ENCODE measurements at places on chromosomes 4 and X.

DNA sequence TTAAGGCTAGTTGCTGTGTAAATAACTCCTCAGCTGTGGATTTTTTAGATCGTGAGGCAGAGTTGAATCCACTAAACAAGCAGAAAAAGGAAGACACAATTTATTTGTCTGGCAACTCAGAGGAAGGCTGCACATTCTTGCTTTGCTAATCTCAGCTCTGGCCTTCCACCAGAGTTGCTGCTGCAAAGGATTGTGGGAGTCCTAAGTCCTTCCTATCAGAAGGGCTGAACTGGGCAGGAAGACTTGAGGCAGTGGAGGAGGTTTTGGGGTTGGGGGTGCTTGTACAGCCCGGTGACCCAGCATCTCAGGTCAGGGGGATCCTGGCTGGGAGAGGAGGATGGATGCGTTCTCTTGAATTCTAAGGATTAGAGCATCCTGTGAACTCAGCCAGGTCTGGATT lies 11.0 kb upstream of the VSIG1 start:
- DNase-seq: no peak

DNA sequence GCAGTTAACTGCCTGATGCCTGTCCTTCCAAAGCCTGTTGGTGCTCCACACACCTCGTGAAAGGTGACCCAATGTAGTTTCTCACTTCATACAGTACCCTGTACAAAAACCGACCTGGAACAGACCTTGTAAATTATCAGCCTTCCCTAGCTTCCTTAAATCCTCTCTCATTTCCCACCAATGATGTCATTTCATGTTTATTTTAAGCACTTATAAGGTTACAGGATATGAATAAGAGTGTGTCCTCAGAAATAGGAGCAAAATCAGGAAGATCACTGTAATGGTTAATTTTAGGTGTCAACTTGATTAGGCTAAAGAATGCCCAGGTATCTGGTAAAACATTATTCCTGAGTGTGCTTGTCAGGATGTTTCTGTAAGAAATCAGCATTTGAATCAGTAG lies 44.7 kb downstream of the TMEM150C start:
- DNase-seq: peak; percentile 55

- no peak for DNase-seq
Observed at GRCh38 chr4:53959343-53960120, 104.9 kb downstream of the CHIC2 start.

- DNase-seq: no peak
Observed at GRCh38 chr4:40940317-40940741, 190.6 kb downstream of the NSUN7 start.

- no peak for DNase-seq
Observed at GRCh38 chrX:3653111-3653510, 60.3 kb downstream of the PRKX start.

DNA sequence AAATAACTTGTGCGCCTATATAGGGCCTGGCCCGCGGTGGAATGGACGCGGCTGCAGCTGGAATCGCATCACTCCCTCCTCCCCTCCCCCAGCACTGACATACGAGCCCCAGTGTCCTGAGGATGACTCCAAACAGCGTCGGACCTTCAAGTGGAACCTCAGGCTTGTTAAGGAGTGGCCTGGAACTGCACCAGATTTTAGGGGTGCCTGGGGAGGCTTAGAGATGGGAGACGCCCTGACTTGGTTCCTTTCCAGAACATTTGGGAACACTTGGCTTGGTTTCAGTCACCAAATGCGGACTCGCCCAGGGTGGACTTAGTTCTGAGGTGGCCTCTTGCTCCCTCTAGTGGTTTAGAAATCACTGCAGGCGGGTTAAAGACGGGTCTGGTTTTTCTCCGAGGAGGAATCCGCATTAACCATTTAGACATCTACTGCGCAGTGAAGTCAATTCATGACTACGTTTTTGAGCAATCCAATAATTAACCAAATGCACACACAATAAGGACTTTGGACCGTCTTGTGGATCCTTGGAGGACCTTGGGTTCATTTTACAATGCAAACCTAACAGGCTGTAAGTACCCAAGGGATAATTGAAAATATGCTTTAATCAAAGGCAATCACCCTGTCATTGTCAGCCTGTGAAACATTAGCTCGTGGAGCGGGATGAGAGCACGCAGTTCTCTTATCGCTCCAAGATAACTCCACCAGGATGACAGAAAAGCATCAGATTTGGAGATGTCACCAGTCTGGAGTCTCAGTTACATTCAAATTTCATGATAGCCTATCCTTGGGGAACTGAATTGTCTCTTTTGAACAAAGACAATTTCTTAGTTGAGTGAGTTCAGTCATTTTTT lies 11.2 kb upstream of the PDGFRA start:
- DNase-seq: peak; percentile 71

- DNase-seq: no peak
Observed at GRCh38 chrX:24777660-24778059, 83.9 kb downstream of the POLA1 start.

GRCh38 chr4:182937268-182938204 lies 20.4 kb upstream of the DCTD start:
- no peak for DNase-seq

- DNase-seq: no peak
Observed at GRCh38 chr4:122796801-122797404, 29.7 kb upstream of the FGF2 start.

GRCh38 chrX:13305108-13305507 lies 14.7 kb downstream of the ATXN3L start:
- DNase-seq: no peak

- peak; percentile 72 for DNase-seq
Observed at GRCh38 chrX:129925305-129926092, 19.5 kb downstream of the UTP14A start.

- DNase-seq: no peak
Observed at GRCh38 chr4:6516762-6517161, 44.3 kb upstream of the PPP2R2C start.

- DNase-seq: peak; percentile 40
Observed at GRCh38 chrX:133590703-133591505, 175.6 kb upstream of the GPC4 start.

DNA sequence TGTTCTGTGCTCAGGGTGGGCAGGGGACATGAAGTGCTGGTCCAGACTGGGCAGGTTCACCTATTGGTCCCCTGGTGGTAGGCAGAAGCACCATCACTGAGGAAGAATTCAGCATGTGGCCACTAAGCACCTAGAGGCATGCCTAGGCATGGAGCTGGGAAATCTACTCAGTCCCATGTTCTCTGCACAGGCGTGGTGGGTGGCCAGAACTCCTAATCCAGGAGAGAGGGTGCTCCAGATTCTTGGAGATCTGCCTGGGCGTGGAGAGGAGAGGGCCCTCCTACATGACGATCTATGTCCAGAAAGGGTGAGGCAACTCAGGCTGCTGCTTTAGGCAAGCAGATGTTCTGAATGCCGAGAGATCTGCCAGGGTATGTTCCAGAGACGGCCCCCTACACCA lies 44.6 kb upstream of the MAGEC2 start:
- no peak for DNase-seq

DNA sequence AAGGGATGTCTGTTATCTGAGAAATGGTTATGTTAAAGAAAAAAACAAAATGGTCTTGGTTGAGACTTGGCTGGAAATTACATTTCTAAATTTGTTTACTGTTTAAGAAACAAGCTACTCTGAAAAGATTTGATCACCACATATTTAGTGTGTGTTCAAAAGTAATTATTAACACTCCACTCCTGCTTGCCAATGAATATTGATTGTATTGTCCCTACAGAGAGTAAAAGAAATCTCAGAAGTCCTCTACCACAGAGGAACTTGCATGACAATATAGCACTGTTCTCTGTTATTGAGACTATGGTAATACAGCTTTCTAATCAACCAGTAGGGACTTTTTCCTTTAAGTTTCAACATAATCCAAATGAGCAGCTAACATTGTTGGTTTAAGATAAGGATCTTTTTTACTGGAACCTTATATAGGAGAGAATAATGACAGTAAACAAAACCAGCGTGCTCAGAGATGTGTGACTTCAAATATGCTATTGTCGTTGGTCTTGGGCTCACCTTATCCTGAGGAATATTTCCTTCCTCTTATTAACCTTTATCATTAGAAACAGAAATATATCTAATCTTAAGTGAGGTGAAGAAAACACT lies 47.6 kb downstream of the CXCL13 start:
- no peak for DNase-seq

GRCh38 chr4:42150653-42151567 lies 1.5 kb downstream of the BEND4 start:
- no peak for DNase-seq

GRCh38 chr4:146495269-146495668 lies 26.5 kb downstream of the SLC10A7 start:
- DNase-seq: peak; percentile 42

DNA sequence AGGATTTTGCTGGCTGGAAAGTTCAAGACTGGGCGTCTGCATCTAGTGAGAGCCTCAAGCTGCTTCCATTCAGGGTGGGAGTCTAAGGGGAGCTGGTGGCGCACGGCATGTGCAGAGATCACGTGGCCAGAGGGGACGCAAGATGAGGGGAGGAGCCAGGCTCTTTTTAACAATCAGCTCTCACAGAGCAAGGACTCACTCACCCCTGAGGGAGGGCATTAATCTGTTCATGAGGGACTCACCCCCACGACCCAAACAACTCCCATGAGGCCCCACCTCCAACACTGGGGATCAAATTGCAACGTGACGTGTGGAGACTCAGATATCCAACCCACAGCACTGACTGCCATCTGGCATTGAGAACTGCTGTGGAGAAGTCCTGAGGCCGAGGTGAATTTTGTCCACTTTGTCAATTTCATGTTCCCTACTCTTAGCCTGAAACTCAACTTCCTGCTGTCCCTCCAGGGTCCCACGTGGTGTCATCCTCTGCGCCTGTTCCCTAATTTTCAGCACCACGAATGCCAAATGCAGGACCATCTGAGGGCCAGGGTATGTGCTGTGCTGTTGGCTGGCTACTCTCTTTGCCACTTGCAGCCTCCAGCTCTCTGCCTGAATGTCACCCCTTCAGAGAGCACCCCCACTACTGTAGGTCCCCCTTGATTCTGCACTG lies 5.6 kb downstream of the ZFP92 start:
- no peak for DNase-seq

DNA sequence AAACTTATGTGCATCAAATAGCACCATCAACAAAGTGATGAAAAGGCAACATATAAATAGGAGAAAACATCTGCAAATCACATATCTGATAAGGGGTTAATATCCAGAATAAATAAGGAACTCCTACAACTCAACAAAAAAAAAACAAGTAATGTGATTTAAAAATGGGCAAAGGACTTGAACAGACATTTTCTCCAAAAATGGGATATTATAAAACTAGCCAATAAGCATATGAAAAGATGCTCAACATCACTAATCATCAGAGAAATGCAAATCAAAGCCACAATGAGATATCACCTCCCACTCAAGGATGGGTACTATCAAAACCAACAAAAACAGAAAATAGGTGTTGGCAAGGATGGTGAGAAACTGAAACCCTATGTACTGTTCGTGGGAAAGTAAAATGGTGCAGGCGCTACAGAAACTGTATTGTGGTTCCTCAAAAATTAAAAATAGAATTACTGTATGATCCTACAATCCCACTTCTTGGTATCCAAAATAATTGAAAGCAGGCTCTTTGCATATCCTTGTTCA lies 2.4 kb downstream of the DNAJB14 start:
- DNase-seq: no peak

- no peak for DNase-seq
Observed at GRCh38 chrX:44952329-44953027, 79.5 kb downstream of the KDM6A start.

DNA sequence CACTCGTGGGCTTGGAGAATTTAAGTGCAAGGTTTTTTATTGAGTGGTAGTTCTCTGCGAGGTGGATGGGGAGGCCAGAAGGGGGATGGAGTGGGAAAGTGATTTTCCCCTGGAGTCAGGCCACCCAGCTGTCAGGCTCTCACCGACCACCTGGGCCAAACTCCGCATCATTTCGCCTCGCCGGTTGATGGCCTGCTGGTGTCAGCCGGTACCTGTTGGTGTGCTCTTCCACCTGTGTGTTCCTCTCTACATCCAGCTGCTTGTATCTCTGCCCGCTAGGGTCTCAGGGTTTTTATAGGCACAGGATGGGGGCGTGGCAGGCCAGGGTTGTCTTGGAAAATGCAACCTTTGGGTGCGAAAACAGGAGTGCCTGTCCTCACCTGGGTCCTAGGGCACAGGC lies 200.9 kb downstream of the DACH2 start:
- no peak for DNase-seq

GRCh38 chr4:136112116-136112515 lies 1420.2 kb downstream of the PCDH18 start:
- DNase-seq: no peak

GRCh38 chr4:120922381-120923206 lies at the start of gene PRDM5:
TSS of gene PRDM5 (minus strand) at chr4:120922726. CDS start at chr4:120922608, 118 bp downstream.
- DNase-seq: peak; percentile 63

All from M059J (cell line).